ENCODE measurements at places on chromosomes 4 and X.

GRCh38 chr4:5798462-5798861 lies 87.5 kb downstream of the EVC start:
- no peak for DNase-seq

GRCh38 chr4:25879587-25879986 lies 16.8 kb upstream of the SEL1L3 start:
- DNase-seq, result no peak

GRCh38 chrX:49892542-49892941 lies 13.3 kb downstream of the USP27X start:
- DNase-seq, result no peak

GRCh38 chrX:134373736-134374135 lies 86.2 kb upstream of the HPRT1 start:
- DNase-seq, result no peak

GRCh38 chrX:10833299-10834169 lies 213.1 kb upstream of the MID1 start:
- no peak for DNase-seq

DNA sequence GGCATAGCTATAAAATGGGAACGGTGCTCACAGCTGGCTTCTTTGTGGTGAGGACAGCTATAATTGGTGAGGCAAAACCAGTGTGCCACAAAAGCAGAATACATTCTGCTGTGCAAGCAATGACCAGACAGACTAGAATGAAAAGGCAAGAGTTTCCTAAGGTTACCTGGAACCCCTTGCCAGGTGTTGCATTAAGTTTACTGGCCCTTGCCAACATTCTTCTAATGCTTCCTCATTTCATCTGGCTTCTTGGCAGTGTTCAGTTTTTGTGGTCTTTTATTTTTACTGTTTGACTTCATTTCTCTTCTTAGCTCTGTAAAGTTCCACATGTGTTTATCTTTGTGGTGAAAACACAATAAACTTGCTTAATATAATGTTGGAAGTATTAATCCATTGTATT lies 131.4 kb downstream of the PTTG2 start:
- no peak for DNase-seq

DNA sequence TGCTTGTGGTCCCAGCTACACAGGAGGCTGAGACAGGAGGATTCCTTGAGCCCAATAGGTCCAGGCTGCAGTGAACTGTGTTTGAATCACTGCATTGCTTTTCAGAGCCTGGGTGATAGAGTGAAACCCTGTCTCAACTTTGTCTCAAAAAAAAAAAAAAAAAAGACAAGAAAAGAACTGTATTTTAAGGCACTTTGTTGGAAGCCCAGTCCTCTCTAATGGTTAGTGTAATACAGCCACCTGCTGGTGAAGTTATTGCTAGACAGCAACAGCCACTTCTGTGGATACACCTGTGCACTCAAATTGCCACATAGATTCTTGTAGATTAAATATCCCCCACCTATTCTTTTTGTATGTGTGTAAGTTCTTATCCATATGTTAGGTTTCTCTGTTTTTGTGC lies 10.1 kb upstream of the FGG start:
- peak; percentile 66 for DNase-seq

GRCh38 chrX:32867781-32868523 lies 343.4 kb downstream of the DMD start:
- DNase-seq, result no peak

DNA sequence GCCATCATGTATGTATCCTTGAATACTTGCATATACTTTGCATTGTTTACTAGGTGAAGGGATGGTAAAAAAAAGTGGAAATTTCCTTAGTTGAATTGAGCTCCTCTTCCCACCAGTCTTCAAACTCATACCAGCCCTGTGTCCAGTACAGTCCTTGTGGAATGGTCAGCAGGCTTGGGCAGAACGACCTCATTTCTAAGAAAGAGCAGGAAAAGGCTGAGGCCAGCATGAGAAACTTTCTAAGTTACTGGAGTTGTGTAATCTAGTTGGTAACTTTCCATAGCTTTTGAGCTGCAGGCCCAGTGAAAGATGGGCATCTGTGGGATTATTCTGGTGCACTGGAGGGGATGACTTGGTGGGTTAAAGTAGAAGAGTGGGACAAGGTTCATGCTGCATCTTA lies 87.6 kb downstream of the DCUN1D4 start:
- DNase-seq, result no peak

DNA sequence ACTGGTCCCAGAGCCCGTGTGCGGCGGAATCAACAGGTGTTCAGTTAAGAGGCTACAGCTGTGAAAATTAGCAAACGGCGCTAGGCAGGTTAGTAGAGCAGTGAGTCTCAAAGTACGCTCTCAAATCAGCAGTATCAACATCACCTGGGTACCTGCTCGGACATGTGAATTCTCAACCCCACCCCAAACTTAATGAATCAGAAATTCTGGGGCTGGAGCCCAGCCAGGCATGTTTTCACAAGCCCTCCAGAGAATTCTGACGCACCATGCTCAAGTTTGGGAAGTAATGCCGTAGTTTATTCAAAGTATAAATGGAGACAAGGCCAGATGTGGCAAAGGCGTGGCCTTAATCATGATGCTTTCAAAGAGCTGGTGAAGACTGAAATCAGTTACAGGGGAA lies 58.2 kb upstream of the PTCHD1 start:
- no peak for DNase-seq

DNA sequence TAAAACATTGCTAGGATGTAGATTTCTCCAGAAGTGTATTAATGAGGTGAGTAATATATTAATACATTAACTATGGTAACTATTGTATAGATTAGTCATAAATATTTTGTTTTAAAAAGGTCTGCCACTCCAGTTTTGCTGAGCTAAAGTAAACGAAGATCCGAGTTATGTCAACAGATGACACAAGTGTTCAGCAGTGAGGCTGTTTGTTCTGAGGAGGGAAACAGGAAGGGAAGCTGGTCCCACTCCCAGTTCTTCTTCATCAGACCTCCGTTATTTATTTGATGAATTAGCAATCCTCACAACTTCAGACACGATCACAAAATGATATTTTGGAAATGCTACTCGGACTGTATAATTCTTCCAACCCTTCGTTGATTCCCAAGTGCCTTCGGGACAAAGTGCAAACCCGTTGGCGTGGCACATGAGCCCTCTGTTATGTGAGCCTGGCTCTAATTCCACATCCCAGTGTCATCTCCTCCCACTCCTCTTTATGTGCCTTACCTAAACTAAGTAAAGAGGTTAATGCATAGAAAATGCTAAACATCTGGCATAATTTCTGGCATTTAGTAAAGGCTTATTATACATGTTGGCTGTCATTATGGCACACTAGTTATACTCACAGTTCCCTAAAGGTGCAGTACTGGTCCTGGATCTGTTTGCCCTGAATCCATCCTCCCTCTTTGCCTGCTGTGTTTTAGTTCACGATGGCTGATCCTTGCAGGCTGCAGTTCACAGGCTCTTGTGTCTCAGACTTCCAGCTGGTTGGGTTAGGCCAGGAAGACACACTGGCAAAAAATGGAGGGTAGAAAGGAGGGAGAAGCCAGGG lies 190.6 kb upstream of the LNX1 start:
- no peak for DNase-seq

DNA sequence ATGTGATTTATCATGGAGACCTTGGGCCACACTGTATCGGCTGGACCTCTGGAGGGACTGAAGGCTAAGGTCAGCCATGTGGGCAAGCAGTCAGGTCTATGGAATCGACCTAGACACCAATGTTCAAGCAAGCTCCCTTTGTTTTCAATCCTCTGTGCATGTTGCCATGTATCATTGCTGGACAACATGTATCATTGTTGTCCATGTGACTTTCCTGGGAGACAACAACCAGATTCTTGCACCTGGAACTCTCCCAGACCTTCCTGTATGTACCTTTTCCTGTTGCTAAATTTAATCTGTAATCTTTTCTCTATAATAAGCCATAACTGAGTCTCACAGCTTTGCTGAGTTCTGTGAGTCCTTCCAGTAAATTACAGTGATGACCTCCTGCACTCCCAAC lies 329.4 kb upstream of the BOD1L1 start:
- DNase-seq, result no peak
